ENCODE measurements at places on chromosomes 12 and 14.

DNA sequence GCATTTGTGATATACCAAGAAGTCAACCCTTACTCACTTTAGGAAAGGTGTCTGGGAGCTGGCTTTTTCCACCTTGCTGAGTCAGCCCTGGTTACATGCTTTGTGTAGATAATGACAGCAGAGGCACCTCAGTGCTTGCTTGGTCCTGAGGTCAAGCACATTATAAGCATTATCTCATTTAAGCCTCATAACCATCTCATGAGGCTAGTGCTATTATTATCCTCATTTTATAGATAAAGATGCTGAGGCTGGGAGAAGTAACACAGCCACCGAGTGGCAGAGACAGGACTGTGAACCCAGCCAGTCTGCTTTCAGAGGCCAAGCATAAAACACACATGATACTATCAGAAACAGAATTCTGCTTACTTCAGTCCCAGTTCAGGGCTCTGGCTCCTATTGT lies 29.4 kb downstream of the MAX start:
- no peak for DNase-seq

DNA sequence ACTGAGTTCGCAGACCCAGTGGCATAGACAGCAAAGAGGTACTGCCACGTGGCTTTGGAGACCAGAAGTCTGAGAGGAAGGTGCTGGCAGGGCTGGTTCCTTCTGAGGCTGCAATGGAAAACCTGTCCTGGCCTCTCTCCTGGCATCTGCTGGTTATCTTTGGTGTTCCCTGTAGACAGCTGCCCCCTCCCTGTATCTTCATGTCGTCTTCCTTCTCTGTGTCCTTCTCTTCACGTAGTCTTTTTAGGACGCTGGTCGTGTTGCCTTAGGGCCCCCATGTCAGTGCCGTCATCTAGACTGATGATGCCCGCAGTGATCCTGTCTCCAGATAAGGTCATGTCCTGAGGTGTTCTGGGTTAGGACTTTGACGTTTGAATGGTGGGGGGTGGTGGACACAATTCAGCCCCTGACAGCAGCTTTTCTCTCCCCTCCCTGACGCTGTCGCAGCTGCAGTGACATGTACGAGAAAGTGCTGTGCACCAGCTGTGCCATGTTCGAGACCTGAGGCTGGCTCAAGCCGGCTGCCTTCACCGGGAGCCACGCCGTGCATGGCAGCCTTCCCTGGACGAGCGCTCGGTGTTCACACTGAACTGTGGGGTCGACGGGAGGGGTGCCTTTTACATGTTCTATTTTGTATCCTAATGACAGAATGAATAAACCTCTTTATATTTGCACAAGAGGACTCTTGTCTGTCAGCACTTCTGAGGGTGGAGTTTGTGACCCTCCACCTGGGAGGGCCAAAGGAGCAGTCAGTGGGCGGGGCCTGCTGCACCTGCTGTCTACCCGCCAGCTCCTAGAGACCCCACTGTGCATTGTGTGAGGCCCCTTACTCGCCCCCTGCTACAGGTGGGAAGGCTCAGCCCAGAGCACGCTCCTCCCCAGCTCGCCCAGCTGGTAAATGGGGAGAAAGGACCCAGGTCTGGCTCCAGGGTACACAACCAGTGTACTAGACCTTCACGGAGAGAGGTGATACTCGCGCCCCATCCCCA lies 6.3 kb downstream of the SIVA1 start:
- no peak for DNase-seq

GRCh38 chr12:98343002-98343567 lies 172.3 kb upstream of the TMPO start:
- DNase-seq: no peak

DNA sequence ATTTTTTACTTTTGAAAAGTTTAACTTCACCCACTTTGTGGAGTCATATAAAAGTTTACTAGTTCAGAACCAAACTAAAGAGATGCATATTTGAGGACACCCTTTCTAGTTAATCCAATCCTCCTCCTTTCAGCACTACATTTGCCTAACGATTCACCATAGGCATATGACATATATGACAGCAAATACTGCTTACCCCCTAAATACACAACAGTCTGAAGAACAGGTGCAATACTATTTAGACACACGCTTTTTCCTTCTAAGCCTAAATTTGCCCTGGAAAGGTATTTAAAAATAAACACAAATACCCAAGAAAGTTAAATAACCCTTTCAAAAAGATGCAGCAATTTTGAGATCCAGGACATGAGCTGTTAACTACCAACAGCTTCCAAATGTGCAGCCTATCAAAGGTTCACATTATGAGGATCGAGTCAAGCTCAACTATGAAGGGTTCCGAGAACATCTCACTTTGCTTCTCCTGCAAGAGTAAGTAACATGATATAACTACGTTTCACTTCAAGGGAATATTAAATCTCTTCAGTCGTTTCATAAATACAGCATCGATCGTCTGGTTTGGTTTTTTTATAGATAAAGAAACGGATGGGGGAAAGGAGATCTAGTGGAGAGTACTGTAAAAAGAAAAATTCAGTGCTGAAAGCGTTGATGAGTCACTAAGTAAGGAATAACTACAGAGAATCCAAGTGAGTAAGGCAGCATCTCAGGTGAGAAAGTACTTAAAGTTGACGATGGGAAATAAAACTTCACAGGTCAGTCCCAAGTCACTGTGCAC lies 677 bp upstream of the AP4S1 start:
- DNase-seq: no peak

DNA sequence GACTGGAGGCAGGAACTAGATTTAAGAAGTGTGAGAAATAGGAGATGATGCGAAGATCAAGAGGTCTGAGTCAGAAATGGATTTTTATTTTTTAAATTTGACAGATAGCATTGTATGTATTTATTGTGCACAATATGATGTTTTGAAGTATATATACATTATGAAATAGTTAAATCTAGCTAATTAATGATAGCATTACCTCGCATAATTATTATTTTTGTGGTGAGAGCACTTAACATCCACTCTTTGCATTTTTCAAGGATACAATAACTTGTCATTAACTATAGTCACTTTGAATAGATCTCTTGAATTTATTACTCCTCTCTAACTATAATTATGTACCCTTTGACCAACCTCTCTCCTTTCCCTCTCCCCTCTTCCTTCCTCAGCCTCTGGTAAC lies 3.7 kb downstream of the SMOC1 start:
- DNase-seq: no peak

DNA sequence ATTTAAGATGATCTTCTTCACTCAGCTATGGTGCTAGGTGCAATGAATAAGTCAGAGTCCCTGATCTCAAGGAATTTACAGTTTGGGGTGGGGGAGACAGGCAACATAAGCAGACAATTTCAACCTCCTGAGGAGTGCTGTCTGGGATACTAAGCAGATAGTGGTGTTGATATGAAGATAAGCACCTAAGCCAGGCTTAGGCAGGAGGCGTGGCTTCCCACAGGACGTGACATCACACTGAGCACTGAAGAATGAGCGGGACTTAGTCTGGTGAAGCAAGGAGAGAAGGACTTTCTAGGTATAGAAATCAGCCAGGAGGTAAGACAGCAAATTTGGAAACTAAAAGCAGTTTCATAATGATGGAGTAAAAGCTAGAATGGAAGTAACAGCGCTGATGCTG lies 6.8 kb downstream of the PRPH start:
- DNase-seq: no peak

- DNase-seq: no peak
Measured at GRCh38 chr12:118035190-118036041, 18.9 kb downstream of the RFC5 start.

DNA sequence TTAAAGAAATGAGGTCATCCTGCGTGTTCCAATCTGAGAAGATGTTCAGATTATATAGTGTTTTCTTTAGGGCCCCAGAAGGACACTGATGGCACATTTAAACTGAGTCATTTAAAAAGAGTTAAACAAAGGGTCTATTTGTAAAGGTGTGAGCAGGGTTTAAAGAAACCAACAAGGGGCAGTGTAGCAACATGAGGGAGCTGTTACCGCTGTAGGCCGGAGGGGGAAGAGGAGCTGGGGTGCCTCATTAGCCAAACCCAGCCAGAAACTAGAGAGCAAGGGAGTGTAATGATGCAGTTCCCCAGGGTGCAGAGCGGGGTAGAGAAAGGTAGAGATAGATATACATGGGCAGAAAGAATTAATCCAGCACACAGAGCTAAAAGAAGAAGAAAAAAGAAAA lies 160.4 kb downstream of the TBX5 start:
- DNase-seq: no peak

DNA sequence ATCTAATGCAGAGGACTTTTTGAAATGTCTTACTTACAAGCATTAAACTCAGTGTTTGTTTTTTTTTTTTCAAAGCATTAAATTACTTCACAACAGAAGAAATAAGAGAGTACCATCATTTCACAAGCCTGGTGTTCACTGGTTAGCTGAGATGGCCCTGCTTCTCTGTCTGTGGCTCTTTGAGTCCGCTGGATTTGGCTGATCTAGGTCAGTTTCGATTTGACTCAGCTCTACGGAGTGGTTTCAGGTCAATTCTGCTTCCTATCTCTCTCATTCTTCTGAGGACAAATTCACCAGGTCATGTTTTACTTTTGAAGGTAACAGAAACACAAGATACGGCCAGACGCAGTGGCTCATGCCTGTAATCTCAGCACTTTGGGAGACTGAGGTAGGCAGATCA lies 1066.1 kb downstream of the FLRT2 start:
- DNase-seq: no peak

DNA sequence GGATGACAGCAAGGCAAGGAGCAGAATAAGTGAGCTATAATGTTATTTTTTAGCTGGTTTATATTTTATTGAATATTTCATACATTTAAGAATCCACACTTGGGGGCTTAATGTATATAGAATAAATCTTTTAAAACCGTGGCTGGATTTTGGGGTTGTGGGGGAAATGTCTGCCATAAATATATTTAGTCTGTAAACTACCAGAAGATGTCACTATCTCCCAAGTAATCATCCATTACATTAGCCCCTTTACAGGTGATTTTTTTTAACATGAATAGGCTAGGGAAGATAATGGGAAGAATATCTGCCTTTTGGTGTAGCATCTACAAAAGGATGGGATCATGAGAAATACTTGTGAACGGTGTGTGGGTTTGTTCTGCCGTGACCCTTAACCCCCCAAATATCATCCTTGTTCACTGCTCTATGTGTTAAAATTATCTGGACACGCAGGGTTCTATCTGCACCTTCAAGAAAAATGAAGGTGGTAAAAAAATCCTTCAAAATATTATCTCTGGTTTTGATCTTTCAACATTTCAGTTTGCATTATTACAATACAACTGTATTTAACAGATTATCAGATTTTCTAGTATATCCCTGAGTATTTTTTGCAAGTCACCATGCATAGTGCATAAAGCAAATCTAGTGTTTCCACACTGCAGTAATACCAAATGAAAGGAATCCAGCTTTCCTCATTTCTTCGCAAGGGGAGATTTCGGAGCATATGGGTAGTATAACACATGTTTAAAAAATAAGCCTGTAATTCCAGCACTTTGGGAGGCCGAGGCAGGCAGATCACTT lies 8.0 kb upstream of the SLC17A8 start:
- no peak for DNase-seq

DNA sequence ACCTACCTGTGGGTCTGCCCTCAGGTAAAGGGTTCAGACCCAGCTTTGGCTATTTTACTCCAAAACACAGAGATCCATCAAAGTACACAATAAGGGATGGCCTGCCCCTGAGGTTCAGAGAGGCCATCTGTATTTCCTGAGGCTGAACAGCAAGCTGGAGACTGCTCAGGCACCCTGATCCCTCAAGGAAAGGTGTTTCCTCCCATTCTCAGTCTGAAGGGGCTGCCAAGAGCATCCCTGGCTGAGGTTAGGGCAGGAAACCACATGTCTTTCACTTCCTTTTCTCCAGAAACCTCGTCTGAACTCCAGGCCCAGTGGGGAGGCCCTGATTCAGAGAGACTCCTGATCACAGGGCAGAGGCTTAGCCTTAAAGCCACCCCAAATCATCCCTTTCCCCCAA lies 1.5 kb downstream of the RILPL1 start:
- DNase-seq: no peak

Data from CD4-positive, alpha-beta T cell (primary cell).